Mesenteric fat pad (tissue), 1 donor: ENCODE measurements at places on chromosomes 16 and 17. TPM values are rescaled to one million over a fixed set of nuclear protein-coding genes. Genes with fewer than 3 reads are reported as not detected.

DNA sequence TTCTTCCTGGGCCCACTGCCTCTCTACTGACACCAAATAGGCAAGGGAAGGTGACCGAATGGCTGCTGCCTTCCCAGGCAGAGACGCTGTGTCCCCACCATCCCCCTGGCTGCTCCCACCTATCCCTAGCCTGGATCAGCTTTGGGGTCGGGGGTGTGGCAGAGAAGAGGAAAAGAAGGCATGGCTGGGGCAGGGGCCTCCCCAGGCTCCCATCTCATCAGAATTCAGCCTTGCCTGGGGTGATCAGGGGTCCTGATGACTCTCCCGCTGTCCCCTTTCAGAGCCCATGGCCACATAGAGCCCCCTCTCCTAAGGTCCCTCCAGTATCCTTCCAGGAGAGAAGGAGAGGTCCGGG, 665 bp downstream of the PLXDC1 start:
- DNase-seq: no peak

DNA sequence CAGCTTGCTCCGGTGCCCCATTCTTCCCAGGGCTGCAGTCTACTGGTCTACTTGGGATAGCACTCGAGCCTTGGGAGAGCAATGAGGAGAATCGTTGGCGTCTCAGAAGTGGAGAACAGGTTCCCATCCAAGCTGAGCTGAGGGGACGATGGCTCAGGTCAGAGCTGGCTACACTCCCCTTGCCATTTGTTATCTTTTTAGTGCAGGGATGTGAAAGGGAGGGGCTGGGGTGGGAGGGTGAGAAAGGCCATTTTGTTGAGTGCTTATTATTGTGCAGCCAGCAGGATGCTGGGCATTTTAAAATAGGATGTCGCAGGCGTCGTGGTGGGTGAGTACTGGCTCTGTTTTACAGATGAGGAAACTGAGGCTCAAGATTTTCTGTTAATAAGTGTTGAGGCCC, 410.8 kb downstream of the SNX29 start:
- DNase-seq: no peak

DNA sequence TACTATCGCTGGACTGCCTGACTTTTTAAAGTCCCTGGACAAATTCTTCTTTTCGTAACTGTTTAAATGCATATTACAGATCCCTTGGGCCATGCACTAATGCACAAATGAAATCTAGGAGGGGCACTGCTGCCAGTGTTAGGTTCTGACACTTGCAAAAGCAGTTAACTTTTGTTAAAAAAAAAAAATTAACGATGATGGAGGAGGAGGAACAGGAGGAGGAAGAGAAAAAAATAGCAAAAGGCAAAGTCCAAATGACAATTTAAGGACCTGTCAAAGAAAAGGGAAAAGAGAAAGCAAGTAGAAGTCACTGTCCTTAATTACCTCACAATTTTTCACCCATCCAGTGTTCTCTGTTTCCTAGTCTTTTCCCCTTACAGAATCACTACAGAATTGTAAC, 97.8 kb upstream of the CORO6 start:
- no peak for DNase-seq

DNA sequence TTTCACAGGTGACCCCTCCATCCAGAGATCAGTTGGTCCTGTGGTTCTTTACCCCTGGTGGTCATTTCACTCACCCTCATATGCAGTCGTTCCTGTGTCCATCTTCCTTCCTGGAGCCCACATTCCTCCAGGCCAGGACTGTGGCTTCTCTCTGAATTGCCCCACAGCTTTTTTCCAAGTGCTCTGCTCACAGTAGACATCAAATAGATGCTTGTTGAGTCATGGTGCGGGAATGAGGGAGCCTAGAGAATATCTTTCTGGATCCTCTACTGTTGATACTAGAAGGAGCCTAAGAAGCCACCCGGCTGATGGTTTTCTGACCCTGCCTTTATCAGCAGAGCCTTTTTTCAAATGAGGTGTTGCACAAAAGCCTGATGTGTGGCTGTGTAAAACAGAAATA, 10.4 kb downstream of the USB1 start:
- DNase-seq: no peak

DNA sequence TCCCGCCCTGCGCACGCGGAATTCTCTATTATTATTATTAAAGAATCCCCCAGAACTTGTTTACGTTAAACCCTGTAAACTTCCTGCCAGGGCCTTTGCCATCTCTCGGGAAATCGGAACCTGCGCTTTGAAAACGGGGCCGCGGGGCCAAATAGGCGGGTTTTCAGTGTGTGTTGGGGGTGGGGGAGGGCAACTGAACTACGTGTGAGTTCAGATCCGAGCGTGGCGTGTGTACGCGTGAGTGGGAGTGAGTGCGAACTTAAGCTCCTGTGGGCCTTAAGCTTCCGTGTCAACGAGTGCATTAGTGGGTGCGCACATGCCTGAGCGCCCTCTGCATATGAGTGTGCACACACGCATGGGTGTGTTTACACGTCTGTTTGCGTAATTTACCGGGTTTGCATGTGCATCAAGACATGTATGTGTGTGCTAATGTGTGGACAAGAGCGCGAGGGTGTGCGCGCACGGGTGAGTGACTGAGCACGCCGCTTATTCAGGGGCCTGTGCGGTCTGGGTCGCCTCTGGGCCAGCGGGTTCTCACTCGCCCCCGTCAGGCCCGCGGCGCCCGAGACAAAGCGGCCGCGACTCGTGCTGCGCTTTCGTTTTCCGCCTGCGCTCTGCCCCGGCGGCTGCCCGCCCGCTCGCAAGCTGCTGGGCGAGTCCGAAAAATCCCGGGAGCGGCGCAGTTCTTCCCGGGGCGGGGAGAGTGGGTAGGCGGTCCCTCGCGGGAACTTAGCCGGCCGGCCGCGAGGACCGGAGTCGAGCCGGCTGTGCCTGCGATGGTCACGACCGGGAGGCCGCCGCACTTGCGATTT, 1.2 kb upstream of the FOXF1 start:
- no peak for DNase-seq

- no peak for DNase-seq
Measured at GRCh38 chr17:17384961-17385360, 81.8 kb downstream of the NT5M start.

DNA sequence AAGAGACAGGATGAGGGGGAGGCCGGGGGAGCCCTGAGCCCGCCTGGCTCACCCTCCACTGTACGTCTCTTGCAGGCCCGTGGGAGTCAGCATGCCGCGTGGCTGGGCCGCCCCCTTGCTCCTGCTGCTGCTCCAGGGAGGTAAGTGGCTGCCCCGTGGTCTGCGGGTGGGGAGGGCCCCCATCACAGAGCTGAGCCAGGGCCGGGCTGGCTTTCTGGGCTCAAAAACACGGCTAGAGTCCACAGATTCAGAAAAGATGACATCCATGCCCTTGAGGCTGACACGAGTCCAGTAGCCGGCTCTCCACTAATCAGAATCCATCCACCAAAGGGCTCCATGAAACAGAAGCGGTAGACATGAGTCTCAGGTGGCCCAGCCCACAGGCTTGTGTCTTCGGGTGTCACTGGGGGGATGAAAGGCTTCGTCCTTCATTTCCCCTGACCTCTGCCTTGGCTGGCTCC, 28.0 kb downstream of the IL21R start:
- peak; percentile 83 for DNase-seq

DNA sequence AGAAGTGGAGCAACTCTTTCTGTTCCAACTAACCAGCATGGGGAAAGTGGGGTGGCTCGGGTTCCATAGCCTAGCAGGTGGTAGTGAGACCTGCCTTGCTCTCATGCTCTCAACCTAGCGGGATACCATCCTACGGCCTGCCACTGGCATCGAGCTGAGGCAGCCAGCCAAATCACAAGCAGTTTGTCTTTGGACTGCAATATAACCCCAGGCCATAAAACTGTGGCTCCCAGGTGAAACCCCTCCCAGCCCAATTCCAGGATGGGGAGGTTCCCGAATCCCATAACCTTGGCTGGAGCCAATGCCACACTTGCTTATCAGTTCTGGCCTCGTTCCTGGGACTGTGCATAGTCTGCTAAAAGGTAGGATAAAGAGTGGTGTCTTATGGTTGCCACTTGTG, 155.8 kb upstream of the NETO2 start:
- DNase-seq: no peak

DNA sequence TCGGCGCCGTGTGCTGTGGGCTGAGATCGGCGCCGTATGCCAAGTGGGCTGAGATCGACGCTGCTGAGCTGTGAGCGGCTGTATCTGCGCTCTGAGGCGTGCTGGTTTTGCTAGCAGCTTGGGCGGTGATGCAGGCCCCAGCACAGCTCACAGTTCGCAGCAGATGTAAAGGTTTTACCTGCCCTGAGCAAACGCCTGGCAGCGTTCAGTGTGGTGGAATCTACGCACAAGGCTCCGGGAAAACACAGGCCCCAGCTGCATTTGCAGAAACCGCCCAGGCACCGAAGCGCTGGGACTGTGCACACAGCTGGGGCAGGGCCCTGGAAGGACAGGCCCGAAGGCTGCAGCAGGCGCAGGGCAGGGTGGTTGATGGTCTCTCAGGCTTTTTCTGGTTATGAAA, 8.0 kb upstream of the ZNF469 start:
- no peak for DNase-seq

DNA sequence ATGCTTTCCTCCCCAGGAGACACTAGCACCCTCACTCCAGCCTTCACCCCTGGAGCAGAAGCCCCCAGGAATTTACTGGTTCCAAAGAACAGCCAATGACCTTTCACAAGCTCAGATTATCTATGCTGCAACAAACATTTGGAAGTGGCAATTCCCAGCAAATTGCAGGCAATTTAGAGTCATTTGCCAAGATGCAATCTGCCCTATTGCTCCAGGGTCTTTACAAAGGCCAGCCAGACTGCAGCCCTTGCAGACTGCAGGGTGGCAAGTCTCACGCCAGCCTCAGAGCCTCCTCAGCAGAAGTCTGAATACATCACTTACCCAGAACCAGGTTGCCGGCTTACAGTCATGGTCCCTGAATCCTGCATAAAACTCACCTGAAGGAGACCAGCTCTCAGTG, 21.8 kb downstream of the AXIN1 start:
- no peak for DNase-seq

GRCh38 chr17:56891751-56892150, 22.1 kb downstream of the TRIM25 start:
- no peak for DNase-seq

DNA sequence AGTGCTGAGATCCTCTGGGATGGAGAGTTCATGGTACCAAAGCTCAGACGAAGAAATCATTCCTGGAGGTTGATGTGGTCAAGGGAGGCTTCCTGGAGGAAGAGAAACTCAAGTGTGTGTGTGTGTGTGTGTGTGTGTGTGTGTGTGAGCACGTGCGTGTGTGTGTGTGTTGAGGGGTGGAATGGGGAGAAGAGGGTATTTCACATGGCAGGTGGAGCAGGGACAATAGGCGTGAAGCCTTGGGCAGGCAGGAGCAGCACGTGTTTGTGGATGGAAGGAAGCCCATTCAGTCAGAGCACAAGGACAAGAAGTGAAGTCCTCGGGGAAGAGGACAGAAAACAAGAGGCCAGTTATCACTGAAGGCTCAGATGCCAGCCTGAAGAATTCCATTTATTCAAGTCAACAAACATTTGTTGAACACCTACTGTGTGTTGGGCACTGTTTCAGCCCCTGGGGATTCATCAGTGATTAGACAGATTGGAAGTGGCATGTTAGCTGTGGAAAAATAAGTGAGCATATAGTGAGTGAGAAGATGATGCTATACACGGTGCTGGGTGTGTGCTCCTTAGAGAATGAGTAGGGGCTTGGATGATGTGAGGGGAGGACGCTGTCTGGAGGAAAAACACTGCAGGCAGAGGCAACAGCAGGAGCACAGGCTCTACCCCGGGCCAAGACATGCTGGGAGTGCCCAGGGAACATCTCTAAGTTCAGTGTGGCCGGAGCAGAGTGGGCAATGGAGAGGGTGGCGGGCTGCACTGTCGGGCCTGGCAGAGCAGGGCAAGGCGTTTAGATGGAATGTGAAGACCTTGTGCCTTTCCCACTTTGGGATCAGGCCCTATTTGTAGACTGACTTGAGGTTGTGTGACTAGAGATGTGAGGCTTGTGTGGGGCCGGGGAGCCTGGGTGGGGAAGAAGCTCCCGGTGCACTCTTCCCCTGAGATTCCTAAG, 267.1 kb downstream of the CBLN1 start:
- no peak for DNase-seq

- DNase-seq: no peak
Measured at GRCh38 chr16:87740909-87741424, 24.8 kb downstream of the KLHDC4 start.

GRCh38 chr17:56937687-56938086, 23.2 kb downstream of the COIL start:
- DNase-seq: no peak

GRCh38 chr16:27495191-27495590, 54.5 kb downstream of the GTF3C1 start:
- no peak for DNase-seq

GRCh38 chr17:44901411-44901921, 2.2 kb upstream of the EFTUD2 start:
- DNase-seq: no peak

DNA sequence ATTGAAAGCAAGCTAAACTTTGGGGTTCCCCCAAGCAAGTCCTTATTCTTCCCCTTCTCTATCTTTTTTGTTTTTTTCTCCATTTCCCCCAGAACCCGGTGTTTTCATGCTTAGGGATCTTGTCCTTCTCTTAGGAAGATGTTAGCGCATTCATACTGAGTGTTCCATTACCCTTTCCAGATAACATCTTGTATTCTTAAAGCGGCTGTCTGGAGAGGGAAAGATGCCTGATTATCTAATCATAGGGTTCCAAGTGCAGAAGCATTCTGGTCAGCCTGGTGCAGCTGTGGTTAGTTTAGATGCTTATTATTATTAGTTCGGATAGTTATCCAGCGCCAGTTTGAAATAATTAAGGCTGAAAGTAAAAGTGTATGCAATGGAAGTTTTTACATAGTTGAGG, 2.0 kb downstream of the TOM1L1 start:
- no peak for DNase-seq

- DNase-seq: no peak
Measured at GRCh38 chr17:66981983-66982508, 17.5 kb downstream of the CACNG4 start.

Gene LRRC46
- not detected for total RNA-seq

Gene CCL1
- total RNA-seq: not detected

Gene CD300E
- 7.3 TPM for total RNA-seq

Gene CLCN7
- total RNA-seq: 80.8 TPM

Gene CES4A
- 12.5 TPM for total RNA-seq

Gene CHAD
- 0.39 TPM for total RNA-seq

Gene PRKCB
- total RNA-seq: 11.0 TPM

Gene PSMC3IP
- total RNA-seq: 2.2 TPM

Gene SEPTIN12
- not detected for total RNA-seq

Gene PDIA2
- 2.2 TPM for total RNA-seq

Gene IGF2BP1
- total RNA-seq: not detected

Gene PRSS22
- not detected for total RNA-seq

Gene SLC6A2
- 0.64 TPM for total RNA-seq
